ENCODE measurements at places on chromosomes 11 and 22.

- DNase-seq: no peak
These were observed 30.1 kb upstream of the CAT start for GRCh38 chr11:34408580-34409172.

DNA sequence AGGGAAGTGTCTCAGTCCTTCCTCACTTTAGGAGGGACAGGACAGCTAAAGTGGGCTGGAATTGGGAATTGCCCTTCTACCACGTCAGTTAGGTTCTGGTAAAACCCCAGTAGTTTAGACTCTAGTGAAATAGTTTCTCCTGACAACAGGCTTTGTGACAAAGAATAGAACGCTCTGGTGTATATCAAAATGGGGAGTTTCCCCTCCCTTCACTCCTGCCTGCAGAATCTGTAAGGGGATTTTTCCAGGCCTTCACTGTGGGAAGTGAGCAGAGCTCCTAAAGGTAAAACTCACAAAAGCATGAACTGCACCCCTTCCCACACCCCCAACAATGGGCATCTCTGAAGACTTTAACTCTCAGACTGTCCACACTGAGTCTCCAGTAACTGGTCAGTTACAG is 460.9 kb upstream of the LRRC4C start:
- DNase-seq: no peak

DNA sequence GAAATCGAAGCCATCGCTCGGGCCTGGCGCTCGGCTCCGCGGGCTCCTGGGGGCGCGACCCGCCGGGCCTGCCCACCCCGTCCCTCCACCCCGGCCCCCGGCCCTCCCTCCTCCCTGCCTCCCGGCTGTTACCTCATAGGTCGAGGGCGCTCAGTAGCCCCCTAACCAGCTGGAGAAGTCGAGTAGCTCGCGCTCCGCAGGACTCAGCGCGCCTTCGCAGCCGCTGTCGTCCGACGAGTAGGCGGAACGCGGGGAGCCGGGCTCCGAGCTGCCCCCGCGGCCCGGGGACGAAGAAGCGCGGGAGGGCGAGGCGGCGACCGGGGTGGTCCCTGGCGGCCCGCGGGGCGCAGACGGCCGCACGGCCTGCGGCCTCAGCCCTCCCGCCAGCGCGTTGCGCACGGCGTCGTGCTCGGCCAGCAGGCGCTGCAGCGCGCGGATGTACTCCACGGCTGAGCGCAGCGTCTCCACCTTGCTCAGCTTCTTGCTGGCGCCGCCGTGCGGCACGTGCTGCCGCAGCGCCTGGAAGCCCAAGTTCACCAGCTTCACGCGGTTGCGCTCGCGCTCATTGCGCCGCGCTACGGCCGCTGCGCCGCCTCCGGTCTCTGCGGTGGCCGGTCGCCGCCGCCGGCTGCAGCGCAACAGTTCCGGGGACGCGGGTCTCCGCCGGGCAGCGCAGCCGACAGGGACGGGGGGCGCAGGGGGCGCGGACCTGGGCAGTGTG is 627 bp downstream of the ASCL2 start:
- no peak for DNase-seq

DNA sequence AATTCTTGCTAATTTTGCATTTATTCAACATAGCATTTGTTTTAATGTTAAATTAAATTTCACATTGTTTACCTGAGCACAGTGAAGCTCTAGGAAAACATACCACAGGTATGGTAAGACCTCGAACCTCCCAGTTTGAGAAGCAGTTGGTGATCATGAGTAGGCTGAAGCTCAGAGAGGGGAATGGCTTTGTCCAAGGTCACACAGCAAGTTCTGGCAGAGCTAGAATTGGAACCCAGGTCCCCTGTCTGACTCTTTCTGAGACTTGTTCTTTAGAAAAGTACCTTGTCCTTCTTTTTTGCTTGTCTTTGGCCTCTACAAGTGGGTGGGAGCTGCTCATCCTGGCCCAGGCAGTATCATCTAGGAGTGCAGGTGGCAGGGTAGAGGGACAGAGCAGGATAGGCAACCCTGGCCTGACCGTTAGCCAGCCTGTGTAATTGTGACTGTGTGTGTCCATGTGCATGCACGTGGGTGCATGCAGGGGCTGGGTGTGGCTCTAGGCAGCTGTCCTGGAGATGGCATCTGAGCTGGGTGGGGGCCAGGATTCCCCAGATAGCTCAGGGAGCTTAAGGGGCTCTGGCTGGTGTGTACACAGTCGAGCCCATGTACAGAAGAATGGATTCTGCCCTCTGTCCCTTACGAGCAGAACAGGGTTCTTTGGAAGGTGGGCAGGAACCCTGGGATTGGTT is 21.6 kb downstream of the PHLDB1 start:
- no peak for DNase-seq

- DNase-seq: no peak
These were observed 42.1 kb upstream of the JAM3 start for GRCh38 chr11:134026655-134027343.

DNA sequence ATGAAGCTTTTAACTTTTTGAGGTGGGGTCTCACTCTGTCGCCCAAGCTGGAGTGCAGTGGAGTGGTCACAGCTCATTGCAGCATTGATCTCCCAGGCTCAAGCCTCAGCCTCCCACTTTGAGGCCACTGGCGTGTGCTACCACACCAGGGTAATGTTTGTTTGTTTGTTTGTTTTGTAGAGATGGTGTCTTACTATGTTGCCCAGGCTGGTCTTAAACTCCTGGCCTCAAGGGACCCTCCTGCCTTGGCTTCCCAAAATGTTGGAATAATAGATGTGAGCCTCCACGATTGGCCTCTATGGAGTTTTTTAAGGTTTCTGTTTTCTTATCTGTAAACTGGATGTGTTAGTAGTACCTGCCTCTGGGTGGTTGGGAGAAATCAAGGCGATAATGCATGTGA is 41.4 kb downstream of the MED15 start:
- no peak for DNase-seq

DNA sequence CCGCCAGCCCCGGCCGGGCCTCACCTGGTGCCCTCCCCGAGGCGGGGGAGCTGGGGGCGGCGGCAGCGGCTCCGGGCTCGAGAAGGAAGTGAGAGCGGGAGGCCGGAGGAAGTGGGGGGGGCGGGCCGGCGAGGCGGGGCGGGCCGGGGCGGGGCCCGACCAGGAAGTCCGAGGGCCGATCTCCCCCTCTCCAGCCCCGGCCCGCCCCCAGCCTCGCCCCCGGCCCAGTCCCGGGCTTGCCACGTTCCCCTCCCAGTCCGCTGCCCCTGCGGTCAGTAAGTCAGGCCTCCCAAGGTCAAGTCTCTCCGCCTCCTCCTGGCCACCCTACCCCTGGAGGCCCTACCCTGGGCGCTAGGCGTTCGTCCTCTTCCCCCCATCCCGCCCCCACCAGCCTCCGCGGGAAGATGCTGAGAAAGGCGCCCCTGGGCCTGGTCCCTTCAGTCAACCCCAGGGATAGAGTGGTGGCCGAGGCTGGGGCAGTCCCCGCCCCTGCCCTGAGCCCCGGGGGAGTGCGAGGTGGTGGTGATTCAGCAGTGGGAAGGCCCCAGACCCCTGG is at the start of gene RHOG:
Gene RHOG (minus strand): TSS at position 90 of the 556 bp plus-strand sequence. CDS start 12,821 bp downstream, outside the sequence.
- peak; percentile 73 for DNase-seq

DNA sequence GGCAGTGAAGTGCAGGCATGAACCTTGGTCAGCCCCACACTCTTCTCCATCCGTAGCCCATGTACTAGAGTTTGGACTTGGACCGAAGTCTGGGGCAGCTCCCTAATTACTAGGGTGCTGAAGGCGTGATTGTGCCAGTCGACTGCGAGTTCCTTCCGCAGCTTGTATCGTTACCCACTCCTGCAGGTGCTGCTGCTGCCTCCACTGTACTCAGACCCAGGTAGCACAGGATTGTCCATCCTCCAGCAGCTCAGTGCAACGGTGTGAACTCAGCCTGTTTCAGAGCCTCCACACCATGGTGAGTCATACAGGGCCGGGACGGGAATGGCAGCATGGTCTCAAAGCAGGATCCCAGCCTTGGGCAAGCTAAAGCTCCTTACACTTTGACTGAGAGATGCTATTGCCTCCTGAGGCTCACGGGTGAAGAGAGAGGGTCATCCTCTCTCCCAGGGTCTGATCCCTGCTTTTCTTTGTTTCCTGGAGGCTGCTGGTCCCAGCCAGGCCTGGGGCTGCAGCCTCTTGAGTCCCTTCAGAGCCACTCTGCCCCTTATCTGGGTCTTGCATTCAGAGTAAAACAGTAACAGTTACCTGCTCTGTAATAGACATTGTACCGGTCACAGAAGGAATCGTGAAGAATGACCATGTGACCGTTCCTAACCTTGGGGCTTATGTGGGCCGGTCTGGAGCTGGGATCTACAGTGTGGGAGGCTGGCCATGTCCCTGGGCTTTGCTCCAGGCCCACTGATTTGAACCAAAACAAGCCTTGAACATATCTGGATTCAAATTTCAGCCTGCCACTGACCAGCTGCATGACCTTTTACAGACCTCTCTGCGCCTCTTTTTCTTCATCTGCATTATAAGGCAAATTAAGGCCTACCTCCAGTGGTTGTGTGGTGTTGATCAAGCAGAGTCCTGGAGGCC is 1.7 kb downstream of the TKFC start:
- no peak for DNase-seq

GRCh38 chr11:86923999-86924766 is 31.0 kb downstream of the FZD4 start:
- no peak for DNase-seq

GRCh38 chr11:89347071-89347470 is 144.1 kb downstream of the NOX4 start:
- DNase-seq: no peak

- no peak for DNase-seq
These were observed 172.5 kb upstream of the TMEM45B start for GRCh38 chr11:129643031-129643721.

DNA sequence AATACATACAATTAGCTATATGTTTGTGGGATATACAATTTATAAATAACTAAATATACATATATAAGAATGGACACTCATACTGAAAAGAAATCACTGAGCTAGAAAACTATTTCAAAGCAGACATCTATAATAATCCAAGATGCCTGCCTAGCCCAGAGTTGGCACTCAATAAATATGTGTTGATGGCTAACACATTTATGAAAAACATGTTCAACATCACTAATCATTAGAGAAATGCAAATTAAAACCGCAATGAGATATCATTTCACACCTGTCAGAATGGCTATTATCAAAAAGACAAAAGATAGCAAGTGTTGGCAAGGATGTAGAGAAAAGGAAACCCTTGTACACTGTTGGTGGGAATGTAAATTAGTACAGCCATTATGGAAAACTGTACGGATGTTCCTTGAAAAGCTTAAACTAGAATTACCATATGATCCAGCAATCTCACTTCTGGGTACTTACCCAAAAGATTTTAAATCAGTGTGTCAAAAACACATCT is 29.8 kb downstream of the POU2AF1 start:
- no peak for DNase-seq

DNA sequence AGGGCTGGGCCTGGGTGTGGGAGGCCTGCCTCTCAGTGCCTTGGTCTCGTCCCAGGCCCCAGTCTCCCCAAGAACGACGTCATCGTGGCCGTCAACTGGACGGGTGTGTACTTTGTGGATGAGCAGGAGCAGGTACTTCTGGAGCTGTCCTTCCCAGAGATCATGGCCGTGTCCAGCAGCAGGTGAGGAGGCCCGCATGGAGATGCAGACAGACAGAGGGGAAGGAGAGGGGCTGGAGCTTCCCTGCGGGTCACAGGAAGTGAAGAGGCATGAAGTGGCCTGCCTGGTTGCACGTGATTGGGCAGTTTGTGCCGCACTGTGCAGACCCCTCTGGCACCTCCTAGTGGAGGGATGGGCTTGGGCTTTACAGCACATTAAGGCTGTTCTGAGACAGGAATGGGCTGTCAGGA is 70.4 kb downstream of the MYO7A start:
- DNase-seq: no peak

- DNase-seq: peak; percentile 67
These were observed 60.2 kb downstream of the PDE2A start for GRCh38 chr11:72613977-72614376.

GRCh38 chr11:110711776-110712658 is at the start of gene ARHGAP20:
Gene ARHGAP20, minus strand, starts transcription at chr11:110712437. Its CDS starts 206 bp downstream, at chr11:110712231.
- DNase-seq: peak; percentile 64

- DNase-seq: no peak
These were observed 236.2 kb downstream of the C11orf87 start for GRCh38 chr11:109658190-109658589.

- no peak for DNase-seq
These were observed 86.1 kb downstream of the ME3 start for GRCh38 chr11:86586307-86586706.

GRCh38 chr11:90252053-90252452 is 29.2 kb upstream of the CHORDC1 start:
- no peak for DNase-seq

Data from occipital lobe (tissue), 3 donors.